ENCODE measurements at places on chromosomes 11 and 22.

DNA sequence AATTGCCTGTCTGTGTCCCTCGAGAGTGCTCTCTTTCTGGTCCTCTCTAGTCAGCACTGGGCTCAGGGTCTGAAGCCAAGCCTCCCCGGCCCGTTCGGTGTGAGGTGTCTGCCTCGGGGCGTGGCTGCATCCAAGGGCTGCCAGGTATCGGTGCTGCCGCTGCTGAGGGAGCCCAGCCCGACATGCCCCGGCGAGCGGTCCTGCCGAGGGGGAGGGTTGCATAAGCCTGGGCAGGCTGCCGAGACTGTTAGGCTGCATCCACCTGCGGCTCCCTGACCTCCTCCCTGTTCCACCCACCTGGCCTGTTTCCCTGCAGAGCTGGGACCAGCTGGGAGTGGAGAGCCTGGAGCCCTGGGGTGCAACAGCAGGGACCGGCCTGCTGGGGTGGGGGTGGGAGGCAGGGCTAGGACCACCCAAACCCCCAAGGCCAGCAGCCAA is 6.3 kb downstream of the OVOL1 start:
- DNase-seq = no peak

GRCh38 chr11:125967515-125967914 is 21.7 kb downstream of the VSIG10L2 start:
- no peak for DNase-seq

DNA sequence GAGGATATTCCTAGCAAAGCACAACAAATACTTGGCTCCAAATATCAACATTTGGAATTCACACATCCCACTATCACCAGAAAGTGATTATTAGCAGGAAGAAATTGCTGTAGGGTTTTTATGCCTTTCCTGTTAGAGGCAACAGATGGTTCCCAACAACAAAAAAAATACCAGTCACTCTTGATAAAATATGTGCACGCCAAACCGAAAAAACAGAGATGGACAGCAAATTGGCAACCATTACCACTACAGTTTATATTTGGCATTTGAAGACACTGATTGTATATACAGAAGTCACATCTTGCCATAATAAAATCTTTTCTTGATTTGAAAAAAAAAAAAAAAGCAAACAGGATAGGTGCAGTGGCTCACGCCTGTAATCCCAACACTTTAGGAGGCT is 78.2 kb downstream of the TMPRSS5 start:
- no peak for DNase-seq

- DNase-seq = no peak
Measured at GRCh38 chr11:45486461-45486860, 179.0 kb downstream of the CHST1 start.
